SJCRH30 (cell line): ENCODE measurements at places on chromosomes 1 and 21. TPM values are rescaled to one million over a fixed set of nuclear protein-coding genes. Genes with fewer than 3 reads are reported as not detected.

Gene MLLT11
- total RNA-seq, result 14.9 and 15.7 TPM in 2 replicates

Gene ZFP69B
- total RNA-seq, result 6.2 and 8.2 TPM in 2 replicates

Gene LHX8
- not detected in 2 replicates for total RNA-seq

Gene OR2T35
- total RNA-seq, result not detected in 2 replicates

Gene CEP85
- 34.8 and 39.1 TPM in 2 replicates for total RNA-seq

Gene LCE1F
- total RNA-seq, result not detected in 2 replicates

Gene OR6N1
- total RNA-seq, result not detected in 2 replicates

Gene DPT
- not detected in 2 replicates for total RNA-seq

Gene C1orf185
- not detected in 2 replicates for total RNA-seq

Gene TMEM240
- total RNA-seq, result 1.5 and 1.9 TPM in 2 replicates

Gene CCDC28B
- total RNA-seq, result 8.8 and 11.3 TPM in 2 replicates

DNA sequence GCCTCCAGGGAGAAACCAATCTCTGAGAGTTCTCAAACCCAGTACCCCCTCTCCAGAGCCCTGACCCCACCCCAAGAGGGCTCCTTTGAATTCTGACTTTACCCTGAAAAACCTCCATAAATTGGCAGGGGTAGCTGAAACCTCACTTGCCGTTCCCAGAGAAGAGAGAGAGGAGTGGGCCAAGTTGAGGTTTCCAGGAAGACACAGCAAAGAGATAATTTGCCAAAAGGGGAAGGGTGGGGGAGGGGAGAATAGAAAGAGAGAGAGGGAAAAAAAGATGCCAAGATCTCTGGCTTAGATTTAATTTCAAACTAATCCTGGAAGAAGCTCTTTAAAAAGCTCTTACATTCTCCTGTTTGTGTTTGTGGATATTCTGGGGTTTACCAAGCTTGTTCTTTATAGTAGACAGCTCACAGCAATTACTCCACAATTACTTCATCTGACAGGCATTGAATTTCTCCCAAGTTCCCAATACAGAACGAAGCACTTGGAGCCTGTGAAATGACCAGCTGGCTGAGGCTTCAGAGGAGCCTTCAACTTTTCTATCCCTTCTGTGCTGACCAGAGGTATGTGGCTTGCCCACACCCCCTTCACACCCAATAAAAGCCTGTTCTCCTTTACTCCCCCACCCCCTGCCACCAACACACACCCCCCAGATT lies 1.1 kb upstream of the GRHL3 start:
- no peak for DNase-seq

GRCh38 chr1:224637515-224637914 lies 21.4 kb downstream of the CNIH3 start:
- peak; percentile 91 for DNase-seq

- no peak for DNase-seq
These were observed 50.1 kb upstream of the ERRFI1 start for GRCh38 chr1:8076176-8076575.

GRCh38 chr1:50080904-50081586 lies 27.7 kb upstream of the ELAVL4 start:
- no peak for DNase-seq

DNA sequence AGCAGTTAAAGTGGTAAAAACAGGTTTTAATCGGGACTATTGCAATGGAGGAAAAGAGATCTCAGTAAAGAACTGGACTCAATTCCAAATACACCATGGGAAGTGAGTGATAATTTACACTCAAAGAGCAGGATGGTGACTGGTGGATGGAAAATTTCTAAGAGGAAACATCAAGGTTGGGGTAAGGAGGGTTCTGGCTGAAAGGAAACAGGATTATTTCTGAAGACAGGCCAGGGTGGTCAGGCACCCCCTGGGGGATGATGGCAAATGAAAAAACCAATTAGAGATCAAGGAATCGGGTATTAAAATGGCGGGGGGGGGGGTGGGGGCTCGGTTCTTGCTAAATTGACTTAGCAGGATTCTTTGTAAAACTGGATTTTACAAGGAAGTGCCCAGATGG lies 12.3 kb upstream of the HSD11B1 start:
- DNase-seq, result no peak

GRCh38 chr21:16193496-16194094 lies 463.8 kb downstream of the USP25 start:
- DNase-seq, result no peak

- no peak for DNase-seq
These were observed 24.0 kb downstream of the HENMT1 start for GRCh38 chr1:108636876-108637275.

DNA sequence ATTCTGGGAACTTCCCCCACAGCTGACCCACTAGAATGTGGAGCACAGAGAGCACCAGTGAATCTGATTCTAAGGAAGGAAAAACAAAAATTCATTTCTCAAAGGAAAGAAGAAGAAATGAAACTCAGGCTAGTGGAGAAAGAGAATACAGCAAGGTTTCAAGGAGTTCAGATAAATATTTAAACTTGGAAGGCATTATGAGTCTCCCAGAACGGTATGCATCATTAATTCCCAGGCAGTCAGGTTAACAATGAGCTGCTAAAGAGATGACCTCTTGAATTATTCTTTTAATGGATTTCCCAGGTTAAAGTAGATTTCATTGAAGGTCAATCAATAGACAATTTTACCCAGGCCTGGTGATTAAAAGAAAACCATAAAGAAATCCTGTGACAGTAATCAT lies 103.6 kb upstream of the KAZN start:
- DNase-seq, result no peak

DNA sequence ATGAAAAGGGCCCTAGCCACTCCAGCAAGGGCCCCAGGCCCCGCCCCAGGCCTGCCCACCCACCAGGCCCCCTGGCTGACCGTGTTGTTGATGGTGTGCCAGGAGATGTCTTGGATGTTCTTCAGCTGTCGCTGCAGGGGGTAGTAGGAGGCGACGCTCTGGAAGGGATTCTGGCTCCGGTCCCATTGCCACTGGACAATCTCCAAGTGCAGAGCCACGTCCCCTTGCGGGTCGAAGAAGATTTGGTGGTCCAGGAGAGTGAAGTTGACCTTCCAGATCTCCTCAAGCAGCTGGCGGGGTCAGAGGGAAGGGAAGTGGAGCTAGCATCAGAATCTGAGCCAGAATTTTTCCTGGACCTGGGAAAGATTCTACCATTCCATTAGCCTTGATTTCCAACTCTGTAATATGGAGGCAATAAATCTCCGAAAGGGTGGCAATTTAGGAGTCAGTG lies 10.2 kb downstream of the TAS1R2 start:
- peak; percentile 51 for DNase-seq

DNA sequence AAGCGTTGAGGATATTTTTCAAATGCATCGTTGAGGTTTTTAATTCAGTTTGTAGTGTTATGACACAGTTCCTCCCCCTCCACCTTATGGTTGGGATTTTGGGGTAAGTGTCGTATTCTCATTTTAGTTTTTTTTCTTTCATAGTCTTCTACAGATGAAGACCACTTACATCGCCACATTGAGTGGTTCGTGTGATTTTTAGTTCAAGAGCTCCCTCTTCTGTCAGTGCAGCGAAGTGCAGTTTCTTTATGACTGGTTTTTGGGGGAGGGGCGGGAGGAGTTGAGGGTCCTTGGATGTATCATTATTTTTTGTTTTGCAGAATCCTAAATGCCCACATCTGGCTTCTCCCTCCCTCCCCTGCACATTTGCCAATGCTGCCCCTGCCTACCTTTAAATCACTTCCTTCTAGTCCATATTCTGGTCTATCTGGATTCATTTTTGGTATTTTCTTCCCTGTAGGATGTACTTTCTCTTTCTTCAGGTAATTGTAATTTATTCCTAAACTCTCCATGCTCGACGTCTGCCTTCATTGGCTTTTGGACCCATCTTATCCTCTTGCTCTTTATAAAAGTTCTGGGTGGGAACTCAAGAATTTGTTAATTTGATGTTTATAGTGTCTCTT lies 433.1 kb downstream of the CAMTA1 start:
- DNase-seq, result peak; percentile 86

DNA sequence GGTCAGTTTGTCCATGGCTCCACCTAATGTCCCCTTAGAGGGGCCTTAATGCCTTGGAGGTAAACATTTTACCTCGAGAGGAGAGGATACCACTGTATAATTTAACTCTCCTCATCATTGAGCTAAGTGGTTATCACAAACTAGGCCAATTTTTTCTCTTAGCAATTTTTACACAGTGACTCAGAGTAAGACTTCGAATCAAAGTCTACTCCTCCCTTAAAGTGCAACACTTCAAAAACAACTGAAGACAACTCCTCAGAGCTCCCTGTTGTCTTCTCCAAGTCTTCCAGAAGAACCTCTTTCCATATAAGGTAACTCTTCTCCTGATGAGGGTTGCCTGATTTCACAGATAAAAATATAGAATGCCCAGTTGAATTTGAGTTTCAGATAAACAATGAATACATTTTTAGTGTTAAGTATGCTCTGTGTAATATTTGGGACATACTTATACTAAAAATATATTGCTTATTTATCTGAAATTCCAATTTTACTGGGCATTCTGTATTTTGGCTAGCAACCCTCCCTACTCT lies 4.9 kb upstream of the PTGFRN start:
- DNase-seq, result no peak

DNA sequence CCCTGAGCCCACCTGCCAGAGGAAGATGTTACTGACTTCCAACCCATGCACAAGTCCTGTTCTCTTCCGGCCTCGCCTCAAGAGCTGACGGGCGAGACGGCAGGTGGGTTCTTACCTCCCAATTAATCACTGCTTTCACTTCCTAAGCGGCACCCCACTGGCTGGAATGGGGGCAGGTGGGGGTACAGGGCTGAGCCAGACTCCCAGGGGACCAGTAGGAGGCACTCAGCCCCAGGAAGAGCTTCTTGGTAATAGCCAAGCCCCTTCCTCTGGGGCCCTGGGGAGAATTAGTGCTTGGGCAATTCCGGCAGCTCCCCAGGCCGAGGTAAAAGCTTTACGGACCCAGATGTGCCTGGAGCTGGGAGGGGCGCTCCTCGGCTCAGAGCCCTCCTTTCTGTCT lies 9.7 kb downstream of the CNTN2 start:
- DNase-seq, result no peak

DNA sequence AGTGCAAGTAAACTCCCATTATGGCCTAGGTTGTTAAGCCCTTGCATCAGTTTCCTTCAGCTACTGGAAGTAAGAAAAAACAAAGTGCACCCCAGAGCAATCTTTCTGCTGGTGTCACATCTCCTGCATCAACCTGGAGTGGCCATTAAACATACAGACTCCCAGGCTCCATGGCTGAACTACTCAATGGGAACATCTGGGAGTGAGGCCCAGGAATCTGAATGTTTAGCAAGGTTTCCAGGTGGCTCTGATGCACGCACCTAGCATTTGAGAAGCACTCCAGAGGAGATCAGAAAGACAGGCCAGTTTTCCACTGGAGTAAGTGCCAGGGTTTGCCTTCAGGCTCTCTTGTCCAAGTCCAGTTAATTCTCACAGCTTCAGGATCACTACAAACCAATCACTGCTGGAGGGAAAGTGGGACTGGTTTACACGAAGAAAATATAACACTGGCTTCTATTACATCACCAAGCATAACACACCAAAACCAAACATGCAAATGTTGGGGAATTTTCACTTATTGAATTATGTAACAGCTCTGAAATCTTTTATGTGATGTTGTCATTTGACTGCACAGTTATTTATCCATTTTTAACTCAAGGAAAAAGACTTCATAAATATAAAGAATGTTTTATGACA lies 22.3 kb upstream of the ABCA4 start:
- no peak for DNase-seq

- no peak for DNase-seq
These were observed 6.8 kb downstream of the CENPS start for GRCh38 chr1:10437052-10437451.

DNA sequence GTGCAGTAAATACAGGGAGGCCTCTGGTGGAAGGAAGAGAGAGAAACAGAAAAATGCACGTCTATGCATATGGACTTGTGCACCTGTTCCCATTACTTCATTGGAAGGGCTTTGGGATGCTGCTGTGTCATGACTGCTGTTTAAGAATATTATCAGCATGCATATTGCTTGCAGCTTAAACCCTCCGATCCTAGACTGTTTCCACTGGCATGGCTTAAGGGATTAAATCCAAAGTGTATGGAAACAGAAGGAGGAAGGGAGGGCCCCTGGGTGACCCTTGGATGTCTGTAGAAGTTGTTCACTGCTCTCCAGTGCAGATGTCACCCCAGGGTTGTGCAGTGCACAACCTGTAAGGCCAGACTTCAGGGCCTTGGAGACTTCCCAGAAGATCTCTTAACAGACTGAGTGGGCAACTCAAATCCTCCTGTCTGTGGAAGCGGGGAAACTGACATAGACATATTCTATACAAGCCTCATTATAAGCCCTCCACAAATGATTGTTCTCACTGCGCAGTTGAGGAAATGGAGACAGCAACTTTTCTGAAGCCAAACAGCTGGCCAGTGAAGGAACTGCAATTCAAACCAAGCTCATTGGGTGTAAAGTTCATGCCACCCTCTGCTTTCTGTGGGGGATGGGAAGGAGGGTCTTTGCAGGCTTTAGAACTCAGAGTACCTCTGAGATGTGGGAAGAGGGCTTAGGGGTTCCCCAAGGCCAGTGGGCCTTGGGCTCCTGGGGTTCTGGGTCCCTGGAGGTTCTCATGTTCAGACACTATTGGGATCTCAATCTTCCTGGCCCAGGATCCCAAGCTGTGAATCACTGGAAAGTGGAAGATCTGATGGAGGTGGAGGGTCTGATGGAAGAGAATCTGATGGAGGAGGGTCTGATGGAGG lies 73.8 kb downstream of the UMODL1 start:
- DNase-seq, result no peak

DNA sequence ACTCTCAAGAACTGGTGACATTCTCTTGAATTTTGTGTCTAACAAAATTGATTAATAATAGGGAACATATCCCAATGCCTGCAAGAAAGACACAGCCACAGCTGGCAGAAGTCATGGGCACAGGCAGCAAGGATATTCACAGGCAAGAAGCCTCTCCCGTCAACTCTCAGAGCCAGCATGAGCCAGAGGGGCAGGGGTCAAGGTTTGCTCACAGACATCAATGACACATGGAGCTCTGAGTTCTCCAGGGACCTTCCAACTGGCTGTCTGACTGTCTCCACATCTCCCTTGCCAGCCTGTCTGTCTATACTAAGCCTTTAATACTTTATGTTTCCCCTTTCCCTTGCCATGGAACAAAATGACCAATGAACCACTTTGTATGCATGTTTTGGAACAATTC lies 101.5 kb upstream of the RAB4A start:
- DNase-seq, result no peak

GRCh38 chr21:16587681-16588375 lies 858.0 kb downstream of the USP25 start:
- DNase-seq, result no peak

GRCh38 chr1:167784876-167785550 lies 63.2 kb downstream of the MPZL1 start:
- no peak for DNase-seq

- peak; percentile 68 for DNase-seq
These were observed 448 bp downstream of the GATAD2B start for GRCh38 chr1:153922076-153922971.

DNA sequence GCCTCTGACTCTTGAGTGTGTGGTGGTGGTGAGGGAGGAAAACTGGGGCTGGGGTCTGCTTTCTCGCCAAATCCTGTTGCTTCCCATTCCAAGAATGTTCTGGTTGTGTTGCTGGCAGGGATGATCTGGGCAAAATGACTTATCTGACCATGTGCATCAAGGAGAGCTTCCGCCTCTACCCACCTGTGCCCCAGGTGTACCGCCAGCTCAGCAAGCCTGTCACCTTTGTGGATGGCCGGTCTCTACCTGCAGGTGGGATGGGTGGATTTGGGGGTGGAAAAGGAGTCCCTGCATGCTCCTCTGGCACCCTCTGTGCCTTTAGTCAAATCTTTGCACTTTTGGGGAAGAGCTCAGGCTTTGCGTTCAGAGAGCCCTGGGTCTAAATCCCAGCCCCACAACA lies 18.1 kb downstream of the CYP4B1 start:
- no peak for DNase-seq
